ENCODE measurements at places on chromosomes 16 and 17.
A peak's percentile ranks its signal among the peaks of the same experiment; 100 is the strongest.

- no peak for DNase-seq
Measured at GRCh38 chr16:1167276-1168107, 14.6 kb downstream of the CACNA1H start.

DNA sequence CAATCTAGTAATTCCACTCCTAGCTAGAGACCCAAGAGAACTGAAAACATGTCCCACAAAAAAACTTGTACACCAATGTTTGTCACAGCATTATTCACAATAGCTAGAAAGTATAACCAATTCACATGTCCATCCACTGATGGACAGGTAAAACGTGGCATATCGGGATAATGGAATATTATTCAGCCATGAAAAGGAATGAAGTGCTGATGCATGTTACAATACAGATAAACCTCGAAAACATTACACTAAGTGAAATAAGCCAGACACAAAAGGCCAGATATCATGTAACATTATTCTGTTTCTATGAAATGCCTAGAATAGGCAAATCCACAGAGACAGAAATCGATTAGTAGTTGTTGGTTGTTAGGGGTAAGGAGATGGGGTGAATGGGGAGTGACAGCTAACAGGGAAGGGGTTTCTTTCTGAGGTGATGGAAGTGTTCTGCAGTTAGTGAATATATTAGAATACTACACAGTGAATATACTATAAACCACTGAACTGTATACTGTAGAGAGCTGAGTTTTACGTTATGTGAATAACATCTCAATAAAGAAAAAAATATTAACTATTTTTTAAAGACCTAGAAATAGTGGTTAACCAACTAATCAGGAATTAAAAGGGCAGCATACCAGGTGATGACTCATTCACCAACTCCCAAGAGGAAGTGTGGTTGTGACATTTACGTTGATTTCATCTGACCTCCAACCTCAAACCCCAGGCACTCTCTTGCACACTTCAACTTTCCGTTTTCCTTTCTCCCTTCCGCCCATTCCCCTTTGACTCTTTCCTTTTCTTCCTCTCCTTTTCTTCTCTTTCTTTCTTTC lies 48.6 kb downstream of the GAS7 start:
- peak; percentile 19 for DNase-seq

DNA sequence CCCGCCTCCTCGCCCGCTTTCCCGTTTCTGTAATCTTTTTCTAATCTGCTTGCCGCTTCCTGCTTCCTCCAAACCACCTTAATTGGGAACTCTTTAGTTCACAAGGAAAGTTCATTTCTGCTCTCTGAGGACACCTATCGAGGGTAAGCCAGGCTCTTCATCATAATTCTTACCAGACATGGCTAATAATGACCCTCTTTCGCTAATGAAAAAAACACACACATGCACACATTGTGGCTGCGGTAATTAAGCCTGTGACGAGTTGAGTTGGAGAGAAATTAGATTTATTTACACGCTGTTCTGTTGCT lies 100.6 kb downstream of the ZNF423 start:
- DNase-seq, result no peak

DNA sequence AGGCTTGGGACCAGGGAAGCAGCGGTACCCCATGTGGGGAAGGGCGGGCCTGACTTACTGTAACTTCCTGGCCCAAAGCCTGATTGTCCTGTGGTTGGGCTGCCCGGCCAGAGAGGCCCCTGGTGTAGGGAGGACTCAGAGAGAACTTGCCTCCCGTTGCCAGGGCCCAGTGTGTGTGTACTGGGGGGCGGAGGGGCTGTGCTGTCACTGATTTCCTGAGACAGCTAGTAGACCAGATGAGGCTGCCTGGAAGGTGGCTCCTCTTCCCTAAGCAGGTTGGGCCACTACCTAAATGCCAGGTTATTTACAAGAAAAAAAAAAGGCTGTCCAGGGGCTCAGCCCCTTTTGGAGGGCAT lies 16.7 kb downstream of the SOCS3 start:
- DNase-seq, result no peak

GRCh38 chr16:15950161-15950854 lies 892 bp downstream of the ABCC1 start:
- no peak for DNase-seq

DNA sequence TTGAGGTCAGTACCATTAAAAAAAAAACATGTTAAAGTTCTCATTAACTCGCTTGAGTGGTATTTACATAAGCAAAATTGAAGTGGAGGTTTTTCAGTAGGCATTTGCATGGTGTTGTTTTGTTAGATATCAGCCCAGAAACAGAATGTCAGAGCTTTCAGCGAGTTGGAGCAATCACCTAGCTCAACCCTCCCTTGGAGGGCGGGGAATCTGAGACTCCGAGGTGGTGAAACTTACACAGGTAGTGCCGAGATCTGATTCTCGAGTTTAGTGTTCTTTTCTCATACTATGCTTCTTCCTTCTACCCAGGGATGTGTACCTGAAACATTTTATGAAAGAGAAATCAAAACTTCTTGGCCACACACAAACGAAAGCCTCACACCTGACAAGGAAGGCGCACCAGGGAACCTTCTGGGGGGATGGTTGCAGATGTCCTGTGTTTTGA lies 6.6 kb downstream of the SEC14L1 start:
- DNase-seq, result no peak

- no peak for DNase-seq
Measured at GRCh38 chr16:47977802-47978201, 178.0 kb downstream of the ABCC12 start.

DNA sequence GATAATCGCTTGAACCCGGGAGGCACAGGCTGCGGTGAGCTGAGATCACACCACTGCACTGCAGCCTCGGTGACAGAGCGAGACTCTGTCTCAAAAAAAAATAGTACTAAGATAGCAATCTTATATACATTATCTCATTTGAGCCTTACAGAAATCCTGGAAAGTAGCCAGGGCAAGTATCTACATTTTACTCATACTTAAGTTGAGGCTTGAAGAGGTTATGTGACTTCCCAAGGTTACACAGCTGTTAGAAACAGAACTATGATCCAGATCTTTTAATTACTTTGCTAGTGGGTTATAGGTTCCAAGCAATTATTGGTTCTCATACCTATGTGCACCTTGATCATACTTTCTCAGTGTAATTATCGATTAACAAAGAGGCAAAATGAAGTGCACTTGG lies 15.4 kb downstream of the C17orf78 start:
- no peak for DNase-seq

GRCh38 chr17:5203908-5204294 lies 12.2 kb upstream of the ZNF594 start:
- DNase-seq, result no peak

- no peak for DNase-seq
Measured at GRCh38 chr16:19842426-19843157, 42.1 kb downstream of the GPRC5B start.

- DNase-seq, result no peak
Measured at GRCh38 chr17:10776381-10776780, 27.5 kb downstream of the TMEM238L start.

DNA sequence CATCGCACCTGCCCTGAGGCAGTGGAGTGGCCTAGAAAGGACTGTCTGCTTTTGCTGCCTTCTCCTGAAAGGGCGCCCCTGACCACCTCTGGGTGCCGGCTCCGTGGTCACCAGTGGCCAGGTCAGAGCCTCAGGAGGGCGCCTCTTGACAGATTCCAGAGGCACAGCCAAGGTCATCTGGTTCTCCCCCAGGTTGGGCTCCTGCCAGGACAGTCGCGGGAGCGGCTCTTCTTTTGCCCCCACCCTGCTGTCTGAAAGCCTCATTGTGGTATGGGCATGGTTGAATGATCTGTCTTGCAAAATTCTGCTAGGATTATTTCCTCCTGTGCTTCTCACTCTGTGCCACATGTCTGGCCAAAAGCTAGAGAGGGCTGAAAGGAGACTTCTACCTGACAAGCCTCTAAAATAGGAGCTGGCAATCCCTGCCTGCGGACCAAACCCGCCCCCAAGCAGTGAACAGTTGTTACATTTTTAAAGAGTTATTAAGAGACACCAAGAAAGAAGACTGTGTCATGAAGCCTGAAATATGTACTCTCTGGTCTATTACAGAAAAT lies 82.8 kb downstream of the SNX29 start:
- DNase-seq, result no peak

- DNase-seq, result no peak
Measured at GRCh38 chr17:16928406-16929034, 43.4 kb downstream of the TNFRSF13B start.

DNA sequence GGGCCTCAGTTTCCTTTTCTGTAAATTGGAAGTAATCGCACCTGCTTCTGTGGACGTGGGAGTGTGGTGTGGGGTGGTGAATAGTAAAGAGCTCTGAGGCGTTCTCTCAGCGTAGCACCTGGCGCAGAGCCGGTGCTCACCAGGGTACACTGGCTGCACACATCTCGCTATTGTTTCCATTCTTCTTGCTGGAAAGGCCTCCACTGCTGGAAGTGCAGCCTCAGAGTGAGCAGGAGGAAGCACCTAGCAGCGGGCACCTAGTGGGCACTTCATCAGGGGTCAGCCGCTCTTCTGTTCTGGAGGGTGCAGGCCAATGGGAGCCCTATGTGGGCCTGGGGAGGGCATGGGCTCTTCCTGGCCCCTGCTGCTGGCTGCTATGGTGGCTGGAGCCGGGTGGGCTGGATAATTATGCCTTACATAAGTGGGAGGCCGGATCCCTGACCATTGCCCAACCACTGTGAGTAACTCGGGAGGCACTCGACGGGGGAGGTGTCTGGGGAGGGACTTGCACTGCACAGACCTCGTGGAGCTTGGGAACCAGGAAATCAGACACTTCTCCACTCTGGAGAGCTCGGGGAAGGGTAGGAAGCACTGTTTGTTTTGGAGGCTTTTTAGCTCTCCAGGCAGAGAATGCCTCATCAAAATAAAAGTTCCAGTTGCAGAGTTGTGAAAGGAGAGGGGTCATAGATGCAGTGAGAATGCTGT lies 1.7 kb downstream of the MAP2K3 start:
- no peak for DNase-seq

DNA sequence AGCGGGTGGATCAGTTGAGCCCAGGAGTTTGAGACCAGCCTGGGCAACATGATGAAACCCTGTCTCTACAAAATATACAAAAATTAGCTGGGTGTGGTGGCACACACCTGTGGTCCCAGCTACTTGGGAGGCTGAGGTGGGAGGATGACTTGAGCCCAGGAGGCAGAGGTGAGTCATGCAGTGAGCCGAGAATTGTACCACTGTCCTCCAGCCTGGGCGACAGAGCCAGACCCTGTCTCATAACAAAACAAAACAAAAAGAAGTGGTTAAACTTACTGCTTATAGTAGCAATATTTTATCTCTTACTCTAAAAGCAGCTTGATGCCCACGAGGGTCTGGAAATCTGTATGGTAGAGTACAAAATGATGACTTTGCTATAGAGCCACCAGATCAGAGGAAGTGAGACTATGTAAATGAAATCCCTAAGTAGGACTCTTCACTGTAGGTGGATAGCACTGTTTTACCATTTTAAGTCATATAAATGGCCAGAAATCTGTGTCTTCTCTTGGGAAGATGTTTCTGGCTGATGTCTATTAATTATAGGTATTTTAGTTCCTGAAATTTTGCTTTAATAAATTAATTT lies 60.4 kb upstream of the MRC2 start:
- DNase-seq, result no peak

DNA sequence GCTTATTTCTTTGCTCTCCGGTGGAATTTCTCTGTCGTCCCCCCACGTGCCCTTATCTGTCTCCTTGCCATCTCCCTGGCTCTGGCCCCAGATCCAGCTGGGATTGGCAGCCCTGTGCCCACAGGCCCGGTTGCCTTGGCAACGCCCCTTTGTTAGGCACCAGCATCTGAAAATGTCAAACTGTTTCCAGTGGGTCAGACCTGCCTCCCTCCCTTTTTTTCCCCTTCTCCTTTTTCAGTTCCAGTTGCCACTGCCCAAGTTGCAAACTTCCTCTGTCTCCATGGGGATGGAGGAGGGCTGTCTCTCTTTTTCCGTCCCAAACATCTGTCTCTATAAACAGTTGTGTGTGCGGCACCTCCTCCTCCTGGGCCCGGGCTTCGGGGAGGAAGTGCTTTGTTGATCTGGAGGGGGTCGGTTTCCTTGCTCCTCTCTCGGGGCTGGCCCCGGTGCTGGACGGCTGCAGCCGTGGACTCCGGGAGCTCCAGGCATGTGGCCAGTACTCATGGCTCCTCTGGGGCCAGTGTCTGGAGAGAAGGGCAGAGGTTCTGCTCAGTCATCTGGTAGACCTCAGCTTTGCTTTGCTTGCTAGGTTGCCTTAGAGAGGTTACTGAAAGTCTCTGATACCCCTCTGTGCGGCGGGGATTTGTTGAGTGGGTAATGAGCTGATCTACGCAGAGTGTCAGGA lies 35.3 kb downstream of the SOCS3 start:
- no peak for DNase-seq

DNA sequence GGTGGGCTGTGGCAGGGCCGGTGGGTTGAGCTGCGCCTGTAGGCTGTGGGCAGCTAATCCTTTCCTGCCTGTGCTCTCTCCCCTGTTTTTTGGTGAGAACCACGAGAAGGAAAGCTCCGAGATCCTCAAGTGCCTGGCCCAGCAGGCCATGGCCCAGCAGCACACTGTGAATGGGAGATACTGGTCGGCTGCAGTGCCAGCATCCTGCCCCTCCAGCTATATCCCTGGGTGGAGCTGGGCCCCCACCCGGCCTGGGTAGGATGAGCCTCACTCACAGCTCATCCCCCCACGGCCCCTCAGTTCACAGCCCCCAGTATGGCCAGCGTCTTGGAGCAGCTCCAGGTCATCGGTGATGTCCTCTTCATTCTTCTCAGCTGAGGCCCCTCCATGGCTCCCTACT lies 164.4 kb upstream of the ZNF267 start:
- no peak for DNase-seq

DNA sequence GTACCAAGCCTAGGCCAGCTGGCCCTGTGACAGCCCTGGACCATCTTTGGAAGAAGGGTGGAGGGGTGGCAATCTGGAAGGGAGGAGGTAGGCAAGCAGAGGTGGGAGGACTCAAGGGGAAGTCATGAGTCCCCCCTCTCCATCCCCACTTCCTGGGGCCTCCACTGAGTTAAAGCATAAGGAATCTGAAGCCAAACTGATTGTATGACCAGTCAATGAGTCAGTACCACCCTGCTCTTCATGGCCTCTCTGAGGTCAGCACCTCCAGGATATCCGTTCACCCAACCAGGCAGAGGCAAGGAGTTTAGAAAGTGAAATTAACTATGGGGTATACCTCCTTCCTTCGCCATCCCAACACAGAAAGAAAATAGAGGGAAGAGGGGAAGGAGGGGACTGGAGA lies 272.7 kb downstream of the SOX9 start:
- no peak for DNase-seq

GRCh38 chr16:56042416-56042815 lies 148.9 kb upstream of the GNAO1 start:
- no peak for DNase-seq

- no peak for DNase-seq
Measured at GRCh38 chr16:68421076-68421475, 27.2 kb downstream of the SMPD3 start.

GRCh38 chr16:83272843-83273242 lies 534.9 kb upstream of the HSBP1 start:
- DNase-seq, result no peak

DNA sequence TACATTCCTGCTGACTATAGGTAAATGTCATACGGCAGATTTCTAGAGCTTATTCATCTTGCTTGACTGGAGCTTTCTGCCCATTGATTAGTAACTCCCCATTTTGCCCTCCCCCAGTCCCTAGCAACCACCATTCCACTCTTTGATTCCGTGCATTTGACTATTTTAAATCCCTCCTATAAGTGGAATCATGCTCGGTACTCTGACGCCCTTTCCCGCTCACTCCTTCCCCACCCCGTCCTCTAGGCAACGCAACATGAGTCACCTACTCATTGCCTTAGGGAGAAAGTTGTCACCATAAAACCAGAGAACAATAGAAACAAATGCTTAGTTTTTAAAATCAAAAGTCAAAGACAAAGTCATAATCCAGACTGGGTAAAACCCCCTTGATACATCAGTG lies 45.5 kb upstream of the RBBP6 start:
- no peak for DNase-seq
